Dorsolateral prefrontal cortex (tissue), 122 donors: ENCODE measurements at places on chromosomes 5 and 9.

DNA sequence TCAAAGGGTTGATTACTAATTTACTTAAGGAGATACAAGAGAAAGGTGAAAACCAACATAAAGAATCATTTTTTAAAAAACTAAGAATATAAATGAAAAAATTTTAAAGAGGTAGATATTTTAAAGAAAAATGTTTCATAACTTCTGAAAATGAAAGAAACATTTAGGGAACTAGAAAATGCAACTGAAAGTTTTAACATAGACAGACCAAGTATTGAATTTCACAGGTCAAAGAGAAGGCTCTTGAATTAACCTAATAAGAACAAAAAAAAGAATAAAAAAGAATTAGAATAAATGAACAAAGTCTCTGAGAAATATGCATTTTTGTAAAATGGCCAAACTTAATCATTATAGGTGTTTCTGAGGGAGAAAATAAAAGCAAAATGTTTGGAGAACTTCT lies 16.1 kb upstream of the FAM174A start:
- DNase-seq = no peak

- DNase-seq = no peak
Measured at GRCh38 chr5:40594811-40595210, 84.9 kb upstream of the PTGER4 start.

GRCh38 chr5:170896779-170897178 lies 35.0 kb downstream of the RANBP17 start:
- no peak for DNase-seq

- DNase-seq = no peak
Measured at GRCh38 chr5:53469946-53470687, 10.3 kb upstream of the FST start.

DNA sequence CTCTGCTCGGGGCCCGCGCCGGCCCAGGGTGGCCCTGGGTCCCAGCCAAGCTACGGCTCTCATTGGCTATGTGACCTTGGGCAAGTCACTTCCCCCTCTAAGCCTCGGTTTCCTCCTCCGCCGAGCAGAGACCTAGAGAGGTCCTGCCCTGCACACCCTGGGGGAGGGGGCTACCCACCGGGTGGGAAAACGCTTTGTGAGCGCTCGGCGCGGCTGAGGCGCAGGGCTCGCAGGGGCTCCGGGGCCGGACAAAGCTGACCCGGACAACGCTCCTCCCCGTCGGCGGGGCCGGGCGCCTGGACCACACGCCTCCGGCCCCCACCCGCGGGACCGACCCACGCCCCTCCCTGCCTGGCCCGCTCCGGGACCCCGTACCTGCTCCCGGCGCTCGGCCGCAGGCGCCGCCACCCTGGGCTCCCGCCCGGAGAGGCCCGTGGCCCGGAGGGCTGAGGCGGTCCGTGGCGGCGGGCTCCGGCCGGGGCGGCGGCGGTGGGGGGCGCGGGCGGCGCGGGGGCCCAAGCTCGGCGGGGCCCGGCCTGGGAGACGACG lies 85.7 kb upstream of the MELK start:
- no peak for DNase-seq

- no peak for DNase-seq
Measured at GRCh38 chr9:106557996-106558667, 304.8 kb upstream of the ZNF462 start.

- DNase-seq = no peak
Measured at GRCh38 chr5:14450018-14450524, 131.5 kb upstream of the OTULINL start.
